ENCODE measurements at places on chromosomes 7 and 10.

GRCh38 chr10:104337985-104338735 lies at the start of gene ITPRIP:
Gene ITPRIP, minus strand, starts transcription at chr10:104338465. Its CDS starts 22,414 bp downstream, at chr10:104316051.
- no peak for DNase-seq

DNA sequence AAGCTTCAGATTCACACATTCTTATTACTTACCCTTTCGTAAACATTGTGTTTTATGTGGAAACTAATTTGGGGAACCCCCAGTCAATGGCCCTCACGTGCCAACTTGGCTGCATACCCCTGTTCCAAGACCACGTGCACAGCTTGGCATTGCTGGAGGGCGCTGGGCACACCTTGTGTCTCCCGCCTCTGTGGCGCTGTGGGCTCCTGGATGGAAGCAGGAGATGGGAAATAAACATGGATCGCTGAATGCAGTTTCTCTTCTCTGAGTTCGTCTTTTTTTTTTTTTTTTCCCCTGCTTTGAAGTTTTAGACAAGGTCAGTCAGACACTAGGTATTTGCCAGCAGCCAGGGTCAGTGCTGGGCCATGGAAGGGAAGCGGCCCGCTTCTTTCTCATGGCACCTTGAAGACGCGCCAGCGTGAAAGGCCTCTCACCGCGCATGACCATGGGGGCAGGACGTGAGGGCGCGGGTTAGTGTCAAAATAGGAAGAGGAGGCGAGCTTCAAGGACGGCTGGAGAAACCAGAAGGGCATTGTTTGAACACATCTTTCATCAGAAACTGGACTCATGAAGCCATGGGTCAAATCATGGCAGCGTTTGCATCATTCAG lies 27.3 kb downstream of the BNIP3 start:
- DNase-seq, result no peak

DNA sequence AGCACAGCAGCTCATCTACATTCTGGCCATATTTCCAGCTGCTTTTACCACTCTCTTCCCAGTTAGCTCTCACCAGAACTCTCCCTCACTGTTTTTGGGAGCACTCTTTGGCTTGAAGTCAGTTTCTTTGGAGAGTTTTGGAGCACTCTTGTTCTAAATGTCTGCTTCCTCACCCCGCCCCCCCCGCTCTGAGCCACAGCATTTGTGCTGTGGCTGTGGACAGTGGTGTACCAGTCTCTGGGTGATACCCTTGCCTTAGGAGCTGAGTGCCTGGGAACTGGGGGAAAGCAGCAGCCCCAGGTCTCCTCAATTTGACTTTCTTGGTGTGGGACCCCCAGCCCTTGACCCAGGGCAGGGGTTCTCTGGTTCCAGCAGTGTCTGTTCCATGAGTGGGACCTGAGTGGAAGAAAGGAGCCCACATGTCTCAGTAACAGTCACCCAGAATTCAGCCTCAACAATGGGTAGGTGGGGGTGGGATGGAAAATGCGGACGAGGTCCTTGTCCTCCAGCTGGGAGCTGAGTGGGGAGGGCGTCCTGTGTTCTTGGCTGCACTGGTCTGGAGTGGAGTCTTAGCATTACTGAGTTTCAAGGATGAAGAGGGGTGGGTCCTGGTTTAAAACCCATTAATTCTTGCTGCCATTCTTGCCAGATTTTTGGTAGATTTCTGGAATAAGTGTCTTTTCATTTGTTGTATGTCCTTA lies 18.0 kb downstream of the RBM33 start:
- no peak for DNase-seq

- peak; percentile 19 for DNase-seq
Observed at GRCh38 chr10:5949009-5949759, 28.2 kb downstream of the IL15RA start.

DNA sequence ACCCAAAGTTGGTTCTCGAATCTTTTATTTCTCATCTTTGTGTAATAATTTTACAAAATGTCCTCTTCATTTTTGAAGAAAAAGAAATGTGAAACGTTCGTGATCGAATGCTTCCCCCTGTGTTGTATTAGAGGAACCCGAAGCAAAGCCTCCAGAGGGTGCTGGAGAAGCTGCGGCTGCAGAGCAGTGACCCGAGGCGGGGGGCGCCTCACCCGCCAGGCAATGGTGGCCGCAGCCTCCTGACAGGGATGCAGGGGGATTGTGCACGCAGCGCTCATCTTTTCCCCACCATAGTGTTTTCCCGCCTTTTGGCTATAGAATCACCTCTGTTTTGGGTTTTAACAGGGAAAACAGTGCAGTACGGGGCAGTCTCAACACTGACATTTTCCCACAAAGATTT lies 307.5 kb upstream of the ANKRD30A start:
- DNase-seq, result no peak

Data from NCI-H774 (cell line).